ENCODE measurements at places on chromosomes 3 and 15. TPM values are rescaled to one million over a fixed set of nuclear protein-coding genes. Genes with fewer than 3 reads are reported as not detected.

GRCh38 chr3:114122027-114122709 is 56.7 kb downstream of the DRD3 start:
- no peak overlapping the region for H3K4me3 ChIP-seq
- H3K4me1 ChIP-seq: no peaks in the 10 kb centered on the region
- no peaks in the 10 kb centered on the region for H3K36me3 ChIP-seq

The SCN11A gene
- not detected for total RNA-seq

The CHST14 gene
- 4.6 TPM for total RNA-seq

DNA sequence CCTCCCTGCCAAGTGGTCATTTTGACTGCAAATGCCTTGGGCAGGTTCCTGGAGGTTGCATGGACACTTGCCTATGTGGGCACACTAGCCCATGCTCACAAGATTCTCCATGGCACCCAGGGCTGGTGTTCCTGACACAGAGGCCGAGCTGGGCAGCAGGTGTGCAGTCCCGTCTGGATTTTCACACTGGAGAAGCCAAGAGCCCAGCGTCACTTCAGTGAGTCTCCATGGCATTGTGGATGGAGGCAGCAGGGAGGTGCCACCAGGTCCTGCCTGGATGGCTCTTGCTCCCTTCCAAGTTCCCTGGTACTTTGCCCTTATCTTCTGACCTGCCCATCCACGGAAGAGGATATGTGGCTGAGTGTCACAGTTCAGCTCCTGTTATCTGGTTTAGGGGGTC is 63.7 kb upstream of the PLCL2 start:
- no peak overlapping the region for H3K4me3 ChIP-seq
- no peak for DNase-seq
- H3K27me3 ChIP-seq: no peaks in the 10 kb centered on the region

- H3K36me3 ChIP-seq: no peaks in the 10 kb centered on the region
- peaks cover 8% of the 10 kb centered on the region for H3K4me1 ChIP-seq
- H3K27ac ChIP-seq: no peak overlapping the region
- no peak overlapping the region for H3K4me3 ChIP-seq
- H3K27me3 ChIP-seq: no peaks in the 10 kb centered on the region
- no peak for DNase-seq
These were observed 7.4 kb downstream of the SEMA3G start for GRCh38 chr3:52437326-52438103.

DNA sequence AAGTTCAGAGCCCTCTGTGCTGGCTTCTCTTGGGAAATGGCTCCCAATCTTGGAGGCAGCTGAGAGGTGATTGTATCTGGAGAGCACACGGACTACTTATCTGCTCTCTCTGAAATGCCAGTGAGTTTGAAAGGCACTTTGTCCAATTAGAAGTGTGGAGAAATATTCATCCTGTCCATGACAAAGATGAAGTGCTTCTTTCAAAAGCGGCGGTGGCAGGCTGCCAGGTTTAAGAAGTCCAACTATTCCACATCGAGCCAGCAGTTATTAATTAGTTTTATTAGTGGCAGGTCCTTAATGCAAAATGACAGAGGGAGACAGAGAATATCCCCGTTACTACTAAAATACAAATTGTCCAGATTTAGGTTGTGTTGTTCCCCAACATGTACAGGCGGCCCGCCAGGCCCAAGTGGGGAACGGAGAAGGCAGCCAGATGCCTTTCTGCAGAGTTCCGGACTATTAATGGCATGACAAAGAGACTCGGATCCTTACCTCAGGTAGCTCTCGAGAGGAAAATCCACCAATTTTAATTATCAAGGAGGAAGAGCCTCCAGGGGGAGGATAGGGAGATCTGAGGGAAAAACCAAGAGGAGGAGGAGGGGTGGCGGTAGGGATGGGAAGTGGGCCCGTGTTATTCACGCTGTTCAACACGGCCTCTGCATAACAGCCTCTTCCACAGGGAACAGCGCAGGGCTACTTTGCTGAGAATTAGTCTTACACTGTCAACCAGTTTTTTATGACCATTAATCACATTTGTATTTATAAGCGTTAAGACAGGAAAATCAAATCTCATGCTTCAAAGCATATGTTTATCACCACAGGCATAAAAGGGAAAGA is 42.0 kb downstream of the RORA start:
- no peak for DNase-seq
- no peaks in the 10 kb centered on the region for H3K36me3 ChIP-seq
- H3K27me3 ChIP-seq: no peaks in the 10 kb centered on the region
- no peak overlapping the region for H3K27ac ChIP-seq
- no peaks in the 10 kb centered on the region for H3K4me1 ChIP-seq

The BFSP2 gene
- total RNA-seq: not detected

GRCh38 chr3:150564243-150564642 is 17.7 kb downstream of the EIF2A start:
- no peak overlapping the region for H3K4me3 ChIP-seq
- no peaks in the 10 kb centered on the region for H3K27me3 ChIP-seq
- DNase-seq: no peak
- H3K27ac ChIP-seq: no peak overlapping the region
- peaks cover 62% of the 10 kb centered on the region for H3K36me3 ChIP-seq
